ENCODE measurements at places on chromosomes 7 and 10.

GRCh38 chr7:131057015-131057793 lies 270.5 kb upstream of the MKLN1 start:
- DNase-seq, result no peak

GRCh38 chr7:8379264-8379663 lies 54.1 kb upstream of the NXPH1 start:
- no peak for DNase-seq

DNA sequence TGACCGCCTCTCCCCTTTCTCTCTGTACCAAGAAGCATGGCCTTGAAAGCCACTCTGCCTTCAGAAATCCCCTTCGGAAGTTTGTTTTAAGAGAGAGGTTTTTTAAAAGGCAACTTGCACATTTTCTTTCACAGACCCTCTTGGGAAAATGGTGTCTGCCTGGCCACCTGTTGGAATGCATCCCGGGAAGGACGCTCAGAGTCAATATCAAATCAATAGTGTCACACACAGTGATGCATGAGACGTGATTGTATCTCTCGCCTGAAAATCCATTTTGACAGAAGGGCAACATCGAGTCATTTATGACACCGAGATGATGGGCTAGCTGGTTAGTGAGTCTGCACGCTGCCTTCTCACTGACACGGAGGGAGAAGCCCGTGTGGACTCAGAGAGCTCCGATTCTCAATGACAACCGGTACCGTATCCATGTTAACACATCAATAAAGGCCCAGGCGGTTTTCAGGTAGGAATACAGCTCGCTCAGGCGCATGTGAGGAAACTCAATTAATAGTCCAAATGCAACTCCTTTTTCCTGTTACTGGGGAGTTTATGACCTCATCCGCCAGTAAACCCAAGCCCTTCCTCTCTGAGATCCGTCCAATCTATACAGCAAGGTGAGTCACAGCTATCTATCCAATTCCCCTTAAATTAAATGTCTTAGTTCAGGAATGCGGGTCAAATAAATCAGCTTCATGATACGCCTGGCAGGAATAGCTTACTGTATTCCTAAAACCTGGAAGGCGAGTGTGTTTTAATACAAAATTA lies 621.5 kb upstream of the MKI67 start:
- no peak for DNase-seq

GRCh38 chr7:150451833-150452461 lies 1.5 kb downstream of the GIMAP8 start:
- no peak for DNase-seq

GRCh38 chr7:41130561-41131236 lies 572.2 kb downstream of the INHBA start:
- no peak for DNase-seq

- DNase-seq, result no peak
Measured at GRCh38 chr7:54846273-54846672, 87.3 kb upstream of the SEC61G start.
